ENCODE measurements at places on chromosomes 7 and 10.
A peak's percentile ranks its signal among the peaks of the same experiment; 100 is the strongest.

DNA sequence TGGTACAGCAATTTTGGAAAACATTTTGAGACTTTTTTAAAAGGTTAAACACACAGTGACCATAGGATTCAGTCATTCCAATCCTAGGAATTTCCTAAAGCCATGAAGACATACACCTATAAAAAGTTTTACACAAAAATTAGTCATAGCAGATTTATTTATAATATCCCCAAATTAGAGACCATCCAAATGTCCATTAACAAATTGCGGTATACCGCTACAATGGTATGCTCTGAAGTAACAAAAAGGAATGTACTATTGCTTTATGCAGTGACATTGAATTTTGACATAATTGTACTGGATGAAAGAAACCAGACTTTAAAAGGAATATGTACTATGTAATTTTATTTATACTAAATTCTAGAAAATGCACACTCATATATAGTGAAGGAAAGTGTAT, 362.8 kb downstream of the HGF start:
- peak; percentile 82 for DNase-seq

- DNase-seq: peak; percentile 67
Observed at GRCh38 chr7:74365322-74366022, 76.3 kb downstream of the CLIP2 start.

DNA sequence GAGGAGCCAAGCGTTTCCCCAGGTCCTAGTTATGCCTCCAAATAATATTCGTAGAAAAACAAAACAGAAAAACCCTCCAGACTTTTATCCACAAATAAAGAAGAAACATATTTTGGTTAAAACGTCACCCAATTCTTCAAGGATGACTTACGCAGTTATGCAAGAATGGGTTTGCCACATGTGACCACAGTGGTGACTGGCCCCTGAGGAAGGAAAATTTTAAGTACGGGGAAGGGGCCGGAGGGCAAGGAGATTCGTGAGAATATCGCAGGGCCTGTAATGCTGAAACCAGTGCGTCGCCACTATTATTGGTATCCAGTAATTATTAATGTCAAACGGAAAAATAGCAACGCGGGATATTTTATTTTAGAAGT, 537 bp upstream of the MRPS24 start:
- peak; percentile 98 for DNase-seq

DNA sequence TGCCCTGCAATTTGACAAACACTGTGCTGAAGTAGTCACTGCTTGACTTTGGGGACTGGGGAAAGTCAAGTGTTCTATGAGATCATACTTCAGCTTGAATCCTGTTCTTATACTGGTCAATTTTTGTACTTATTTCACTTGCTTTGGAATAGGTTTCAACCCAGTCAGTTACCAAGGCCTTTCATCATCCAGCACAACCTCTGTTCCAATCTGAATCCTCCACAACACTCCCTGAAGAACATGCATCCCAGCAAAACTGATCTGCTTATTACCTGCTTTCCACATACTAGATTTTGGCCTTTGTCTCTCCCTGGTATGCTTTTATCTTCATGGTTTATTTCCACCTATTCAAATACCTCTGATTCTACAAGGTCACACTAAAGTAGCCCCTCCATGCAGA, 29.5 kb downstream of the DPY19L1 start:
- no peak for DNase-seq

GRCh38 chr10:127919418-127920271, 12.7 kb downstream of the PTPRE start:
- no peak for DNase-seq

DNA sequence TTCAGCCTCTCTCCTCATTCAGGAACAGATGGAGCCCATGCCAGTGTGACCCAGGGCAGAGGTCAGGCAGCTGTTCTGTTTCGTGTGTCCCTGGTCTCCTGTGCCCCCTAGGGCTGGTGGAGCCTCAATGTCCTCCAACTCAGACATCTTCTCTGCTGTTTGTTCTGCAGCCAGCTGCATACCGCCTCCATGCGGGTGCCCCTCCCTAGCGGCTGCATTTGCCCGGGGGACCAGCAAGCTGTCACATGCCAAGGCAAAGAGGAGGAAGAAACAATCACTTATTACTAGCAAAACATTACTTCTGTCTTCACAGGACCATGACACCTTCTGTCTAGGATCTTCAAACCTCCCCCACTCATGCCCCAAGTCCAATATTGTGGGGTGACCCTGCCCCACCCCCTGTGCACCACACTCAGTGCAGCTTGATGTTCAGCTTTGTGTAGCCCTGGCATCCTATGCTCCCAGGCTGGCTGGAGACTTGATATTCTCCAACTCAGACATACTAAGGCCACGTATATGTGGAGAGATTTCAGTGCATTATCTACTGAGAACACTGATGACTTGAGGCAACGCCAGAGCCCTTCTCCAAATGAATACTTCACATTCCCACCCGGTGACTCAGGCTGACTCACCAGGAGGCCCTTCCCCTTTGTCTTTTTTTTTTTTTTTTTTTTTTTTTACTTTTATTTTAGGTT, 188.9 kb downstream of the SKIDA1 start:
- DNase-seq: peak; percentile 98

- no peak for DNase-seq
Observed at GRCh38 chr10:54094321-54094720, 706.7 kb downstream of the PCDH15 start.

DNA sequence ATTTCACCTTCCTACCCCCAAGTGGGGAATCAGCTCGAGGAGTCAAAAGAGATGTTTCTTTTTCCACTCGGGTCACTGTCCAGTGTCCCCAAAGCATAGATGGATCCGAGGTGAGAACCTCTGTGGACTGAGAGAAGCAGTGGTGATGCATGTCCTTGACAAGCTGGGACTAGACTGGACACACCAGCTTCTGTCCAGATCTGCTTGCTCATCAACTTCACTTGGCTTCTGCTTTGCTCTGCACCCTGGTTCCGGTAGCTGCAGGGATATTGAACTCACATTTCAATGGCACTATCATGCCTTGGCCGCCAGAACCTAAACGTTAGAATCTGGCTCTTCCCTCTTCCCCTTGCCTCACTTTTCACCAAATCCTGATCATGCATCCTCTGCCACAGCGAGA, 50.3 kb upstream of the CXCL12 start:
- no peak for DNase-seq

DNA sequence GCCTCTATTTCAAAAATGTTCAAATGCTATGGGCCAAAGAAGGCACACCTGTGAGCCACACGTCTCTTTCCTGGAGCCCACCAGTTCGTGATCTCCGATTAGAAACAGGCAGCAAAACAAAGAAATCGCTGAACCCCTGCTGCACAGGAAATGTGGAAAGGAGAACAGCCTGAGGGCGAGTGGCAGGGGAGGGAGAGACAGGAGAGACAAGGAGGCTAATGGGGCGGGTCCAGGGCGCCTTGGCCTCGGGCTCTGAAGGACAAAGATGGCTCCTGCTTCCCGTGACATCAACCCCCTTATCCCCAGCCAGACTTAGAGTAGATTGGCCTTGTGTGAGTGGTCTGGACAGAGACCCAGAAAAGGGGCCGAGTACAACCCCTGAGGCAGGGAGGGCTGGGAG, 62.4 kb upstream of the DOCK1 start:
- DNase-seq: no peak

Data from EH (cell line).